Activated CD4-positive, CD25-positive, alpha-beta regulatory T cell treated with anti-CD3 and anti-CD28 coated beads, Interleukin-2, amount 50 U/mL, for 16 hours (primary cell): ENCODE measurements at places on chromosomes 3 and 15.

DNA sequence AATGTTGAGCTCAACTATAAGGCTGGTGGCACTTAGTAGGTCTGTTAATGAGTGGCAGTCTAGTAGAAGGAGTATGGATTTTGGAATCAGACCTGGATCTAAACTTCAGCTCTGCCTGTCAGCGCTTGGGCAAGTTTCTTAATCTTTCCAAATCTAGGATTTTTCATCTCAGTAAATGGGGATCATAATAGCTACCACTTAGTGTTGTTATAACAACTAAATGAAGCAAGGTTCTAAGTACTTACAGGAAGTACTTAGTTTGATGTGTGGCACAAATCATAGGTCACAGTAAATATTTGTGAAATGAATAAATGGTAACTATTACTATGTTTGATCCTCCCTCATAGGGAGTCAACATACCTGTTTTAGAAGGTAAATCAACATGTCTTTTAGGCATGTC, 31.4 kb downstream of the SLC49A4 start:
- no peak for DNase-seq

DNA sequence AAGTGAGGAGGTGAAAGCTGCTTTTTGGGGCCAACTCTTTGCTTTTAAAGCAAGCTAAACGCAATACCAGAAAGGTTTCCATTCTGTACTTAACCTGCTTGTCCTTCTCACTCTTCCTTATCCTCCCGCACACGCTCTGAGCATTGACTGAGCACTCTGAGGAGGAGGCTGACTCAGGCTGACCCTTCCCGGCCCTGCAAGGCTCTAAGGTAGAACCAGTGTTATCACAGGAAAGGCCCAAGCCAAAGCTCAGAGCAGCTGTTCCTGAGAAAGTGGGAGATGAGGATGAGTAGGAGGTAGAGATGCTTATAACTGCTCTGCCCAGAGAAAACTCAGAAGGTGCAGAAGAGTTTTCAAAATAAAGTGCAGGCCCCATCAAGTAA, 2.3 kb downstream of the B3GNT5 start:
- no peak for DNase-seq

DNA sequence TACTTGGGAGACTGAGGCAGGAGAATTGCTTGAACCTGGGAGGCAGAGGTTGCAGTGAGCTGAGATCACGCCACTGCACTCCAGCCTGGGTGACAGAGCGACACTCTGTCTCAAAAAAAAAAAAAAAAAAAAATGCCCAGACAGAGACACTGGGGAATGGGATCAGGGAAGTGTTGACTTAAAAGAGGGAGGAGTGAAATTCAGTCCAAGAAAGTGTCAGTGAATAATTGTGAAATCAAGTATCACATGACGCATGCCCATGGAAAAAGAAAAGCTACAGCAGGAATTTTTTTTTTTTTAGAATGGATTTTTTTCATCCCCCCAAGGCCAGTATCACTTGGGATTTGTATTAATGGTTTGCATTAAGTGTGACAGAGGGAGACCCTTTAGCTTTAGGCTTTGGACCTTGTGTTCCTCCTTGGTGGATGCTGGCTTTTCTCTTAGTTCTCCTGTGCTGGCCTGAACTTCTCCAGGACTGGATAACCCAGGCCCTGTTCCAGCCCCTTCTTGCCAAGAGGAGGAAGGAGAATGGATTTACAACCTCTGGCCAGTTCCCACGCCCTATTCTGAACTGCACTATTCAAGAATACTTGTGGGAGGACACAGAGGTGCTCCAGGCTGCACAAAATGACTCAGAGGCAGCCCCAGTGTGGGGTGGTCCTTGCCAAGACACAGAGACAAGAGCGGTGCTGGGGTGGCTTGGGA, 36.7 kb upstream of the ZNF774 start:
- DNase-seq: no peak

- no peak for DNase-seq
Measured at GRCh38 chr3:196320137-196320536, 2.1 kb upstream of the DYNLT2B start.

DNA sequence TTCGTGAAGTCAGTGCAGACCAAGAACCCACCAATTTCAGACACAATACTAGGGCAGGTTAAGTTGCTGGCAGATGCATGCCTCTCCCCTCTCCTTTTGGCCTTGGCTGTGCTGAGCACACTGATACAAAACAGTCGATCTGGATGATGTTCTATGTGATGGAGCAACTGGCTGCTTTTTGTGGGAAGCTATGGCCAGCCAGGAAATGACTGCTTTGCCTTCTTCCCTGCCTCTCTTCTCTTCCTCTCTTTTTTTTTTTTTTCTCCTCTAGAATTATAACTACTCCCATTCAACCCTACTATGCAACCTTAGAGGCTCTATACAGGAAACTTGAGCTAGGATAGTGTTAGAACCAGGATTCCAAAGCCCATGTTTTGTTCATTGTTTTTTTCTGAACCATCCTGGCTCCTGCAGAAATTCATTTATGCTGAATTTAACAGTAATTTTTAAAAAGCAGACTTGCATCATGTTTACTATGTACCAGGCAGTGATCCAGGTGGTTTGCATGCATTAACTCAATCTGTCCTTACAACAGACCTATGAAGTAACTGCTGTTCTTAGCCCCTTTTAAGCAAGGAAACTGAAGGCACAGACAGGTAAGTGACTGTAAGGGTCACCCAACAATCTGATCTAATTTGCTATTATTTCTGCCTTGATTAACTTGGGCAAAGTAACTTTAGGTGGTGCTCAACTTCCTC, 62.9 kb downstream of the PLD1 start:
- no peak for DNase-seq

- DNase-seq: no peak
Measured at GRCh38 chr15:94229591-94230369, 1.6 kb upstream of the MCTP2 start.

DNA sequence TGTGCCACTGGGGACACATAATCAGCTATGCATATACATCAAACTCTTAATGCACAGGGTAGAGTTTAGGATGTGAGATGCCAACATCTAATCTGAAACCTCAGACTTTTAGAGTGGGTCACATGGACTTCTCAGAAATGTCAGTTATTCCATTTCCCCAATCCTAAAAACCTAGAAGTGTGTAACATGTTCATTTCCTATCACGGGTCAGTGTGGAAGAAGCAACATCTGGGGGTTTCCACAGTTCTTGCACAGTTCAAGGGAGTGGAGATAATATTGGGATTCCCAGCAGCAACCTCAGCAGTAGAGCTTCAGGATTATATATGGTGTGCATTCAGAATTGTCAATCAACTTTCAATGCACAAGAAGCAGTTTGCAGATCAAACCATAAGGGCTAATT, 44.4 kb upstream of the SPRED1 start:
- no peak for DNase-seq

DNA sequence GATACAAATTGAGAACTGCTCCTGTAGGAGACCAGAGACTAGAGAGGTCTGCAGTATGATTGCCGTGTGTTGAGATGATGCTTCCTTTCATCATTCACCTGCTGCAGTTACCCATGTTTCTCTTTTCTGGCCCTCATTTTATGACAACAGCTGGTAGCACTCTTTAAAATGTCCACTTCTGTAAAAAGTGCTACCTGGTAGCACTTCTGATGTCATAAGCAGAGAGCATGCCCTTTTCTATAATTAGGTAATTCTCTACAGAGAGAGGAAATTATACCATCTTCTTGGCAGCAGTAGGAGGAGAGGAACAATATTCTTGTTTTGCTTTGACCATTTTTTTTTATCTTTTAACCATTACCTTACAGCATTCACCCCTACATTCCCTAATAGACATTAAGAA, 123.8 kb downstream of the PPM1L start:
- no peak for DNase-seq

- DNase-seq: no peak
Measured at GRCh38 chr3:159640225-159640624, 348.4 kb upstream of the IL12A start.

GRCh38 chr15:68994149-68994548, 20.3 kb upstream of the NOX5 start:
- no peak for DNase-seq

GRCh38 chr15:92751528-92751927, 96.0 kb upstream of the FAM174B start:
- DNase-seq: no peak

- DNase-seq: no peak
Measured at GRCh38 chr15:48558226-48558625, 87.3 kb downstream of the FBN1 start.

DNA sequence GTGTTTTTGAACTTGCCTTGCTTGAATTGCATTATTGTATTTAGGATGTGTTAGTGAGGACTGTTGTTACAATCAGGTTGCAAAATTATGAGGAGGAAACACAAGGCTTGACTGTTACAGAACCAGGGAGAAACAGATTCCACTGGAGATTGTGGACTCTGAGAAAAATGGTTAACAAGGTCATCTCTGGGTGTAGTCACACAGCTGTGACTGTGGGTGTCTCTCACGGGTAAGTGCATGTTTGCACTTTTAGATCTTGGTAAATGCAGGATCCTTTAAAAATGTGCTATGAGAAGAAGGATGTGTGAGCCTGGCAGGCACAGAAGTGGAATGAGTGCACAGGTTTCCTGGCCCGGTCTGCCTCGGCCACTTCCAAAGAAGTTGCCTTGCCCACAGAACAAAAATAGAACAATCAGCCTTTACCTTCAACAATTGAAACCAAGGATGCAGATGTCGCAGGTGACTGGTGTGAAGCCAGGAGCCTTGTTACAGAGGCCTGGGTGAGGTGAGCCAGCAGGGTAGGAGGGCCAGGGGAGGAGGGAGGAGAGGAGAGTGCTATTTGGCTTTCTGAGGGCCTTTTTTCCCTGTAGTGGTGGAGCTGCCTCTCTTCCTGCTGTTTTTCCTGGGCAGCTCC, 68.0 kb downstream of the ABHD5 start:
- DNase-seq: no peak

DNA sequence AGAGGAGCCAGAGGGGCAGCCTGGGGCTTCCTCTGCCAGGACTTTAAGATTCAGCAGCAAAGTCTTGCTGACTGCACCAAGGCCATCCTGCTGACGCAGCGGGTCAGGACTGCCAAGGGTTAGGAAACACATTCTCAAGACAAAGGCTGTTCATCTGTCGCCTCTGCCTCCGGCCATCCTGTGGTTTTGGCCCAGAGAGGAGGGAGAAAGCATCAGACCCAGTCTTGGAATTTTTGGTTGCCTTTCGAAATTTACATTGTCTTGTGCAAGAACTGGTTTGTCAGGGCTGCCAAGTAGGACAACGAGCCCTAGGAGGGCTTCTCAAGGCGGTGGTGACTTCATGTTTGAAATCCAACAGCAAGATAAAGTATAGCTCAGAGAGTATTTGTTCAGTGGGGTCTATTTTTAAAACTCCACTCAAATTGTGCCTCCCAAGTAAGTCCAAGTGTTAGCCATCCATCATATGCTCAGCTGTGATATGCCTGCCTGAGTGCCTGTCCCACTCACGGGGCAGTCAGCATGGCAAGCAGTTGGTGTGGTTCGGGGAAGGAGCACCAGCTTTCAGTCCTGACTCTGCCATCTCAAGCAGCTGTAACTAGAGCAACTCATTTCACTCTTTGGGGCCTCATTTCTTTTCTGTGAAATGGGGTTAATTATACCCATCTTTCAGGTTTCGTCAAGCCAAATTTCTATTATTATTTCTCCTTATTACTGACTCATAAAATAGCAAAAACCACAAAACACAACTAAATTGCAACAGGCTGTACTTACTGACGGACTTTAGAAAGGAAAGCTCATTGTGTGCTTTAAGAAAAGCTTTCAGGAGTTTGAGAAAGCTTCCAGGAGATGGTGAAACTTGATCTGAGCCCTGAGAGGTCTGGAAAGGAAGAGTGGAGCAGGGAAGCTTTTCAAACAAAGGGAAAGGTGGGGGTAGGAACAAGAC, 42.4 kb upstream of the RHO start:
- DNase-seq: no peak

GRCh38 chr3:157199841-157200240, 39.9 kb upstream of the CCNL1 start:
- DNase-seq: no peak

DNA sequence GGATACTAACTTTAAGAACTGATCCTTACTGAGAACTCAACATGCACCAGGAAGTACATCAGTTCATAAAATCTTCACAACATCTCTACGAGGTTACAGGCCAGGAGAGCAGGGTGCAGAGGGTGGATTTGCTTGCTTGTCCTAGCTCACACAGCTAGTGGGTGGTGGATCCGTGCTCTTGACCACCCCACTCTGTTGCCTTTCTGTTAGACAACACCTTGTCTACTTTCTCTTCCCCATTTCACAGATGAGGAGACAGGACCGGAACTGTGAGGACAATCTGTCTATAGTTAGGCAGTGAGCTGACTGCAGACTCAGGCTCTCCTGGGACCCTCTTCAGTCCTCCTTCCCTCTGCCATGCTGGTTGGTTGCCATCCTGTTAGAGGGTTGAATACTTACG, 221.7 kb upstream of the TLE3 start:
- no peak for DNase-seq

DNA sequence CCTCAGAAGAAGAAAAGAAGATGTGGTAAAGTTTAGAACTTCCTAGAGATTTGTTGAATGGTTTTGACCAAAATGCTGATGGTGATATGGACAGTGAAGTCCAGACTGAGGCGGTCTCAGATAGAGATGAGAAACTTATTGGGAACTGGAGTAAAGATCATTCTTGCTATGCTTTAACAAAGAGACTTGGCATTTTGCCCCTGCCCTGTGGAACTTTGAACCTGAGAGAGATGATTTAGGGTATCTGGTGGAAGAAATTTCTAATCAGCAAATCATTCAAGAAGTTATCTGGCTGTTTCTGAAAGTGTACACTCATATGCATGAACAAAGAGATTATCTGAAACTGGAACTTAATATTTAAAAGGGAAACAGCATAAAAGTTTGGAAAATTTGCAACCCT, 505.2 kb downstream of the NSUN3 start:
- no peak for DNase-seq

DNA sequence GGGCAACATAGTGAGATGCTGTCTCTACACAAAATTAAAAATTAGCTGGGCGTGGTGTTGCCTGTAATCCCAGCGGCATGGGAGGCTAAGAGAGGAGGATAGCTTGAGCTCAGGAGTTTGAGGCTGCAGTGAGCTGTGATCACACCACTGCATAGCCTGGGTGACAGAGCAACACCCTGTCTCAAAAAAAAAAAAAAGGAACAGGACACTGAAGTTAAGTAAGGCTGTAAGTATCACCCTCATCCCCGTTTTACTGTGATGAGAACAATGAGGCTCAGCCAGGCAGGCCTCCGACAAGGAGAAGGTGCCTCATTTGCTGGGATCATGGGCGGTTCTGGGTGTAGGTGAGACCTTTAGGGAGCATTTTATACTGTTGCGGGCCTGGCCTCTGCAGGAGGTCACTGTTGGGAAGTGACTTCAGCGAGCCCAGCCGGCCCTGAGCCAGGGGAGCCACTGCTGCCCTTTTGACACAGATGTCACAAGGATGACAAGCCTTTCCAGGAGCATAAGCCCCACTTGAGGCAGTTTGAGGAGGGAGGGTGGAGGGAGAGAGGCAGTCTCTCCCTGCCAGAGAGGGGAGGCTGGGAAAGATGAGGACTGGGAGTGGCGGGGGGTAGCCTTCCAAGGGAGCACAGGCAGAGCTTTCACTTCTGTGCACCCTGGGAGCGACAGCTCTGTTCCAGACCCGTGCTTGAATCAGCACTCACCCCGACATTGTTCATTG, 30.8 kb downstream of the IRAK2 start:
- no peak for DNase-seq

GRCh38 chr3:128383316-128384235, 83.1 kb downstream of the DNAJB8 start:
- no peak for DNase-seq
